ENCODE measurements at places on chromosomes 5 and 9.
A peak's percentile ranks its signal among the peaks of the same experiment; 100 is the strongest.

- no peak for DNase-seq
Observed at GRCh38 chr5:130189961-130190360, 285.7 kb downstream of the CHSY3 start.

GRCh38 chr5:157143127-157143971 lies 684 bp upstream of the MED7 start:
- DNase-seq, result no peak

DNA sequence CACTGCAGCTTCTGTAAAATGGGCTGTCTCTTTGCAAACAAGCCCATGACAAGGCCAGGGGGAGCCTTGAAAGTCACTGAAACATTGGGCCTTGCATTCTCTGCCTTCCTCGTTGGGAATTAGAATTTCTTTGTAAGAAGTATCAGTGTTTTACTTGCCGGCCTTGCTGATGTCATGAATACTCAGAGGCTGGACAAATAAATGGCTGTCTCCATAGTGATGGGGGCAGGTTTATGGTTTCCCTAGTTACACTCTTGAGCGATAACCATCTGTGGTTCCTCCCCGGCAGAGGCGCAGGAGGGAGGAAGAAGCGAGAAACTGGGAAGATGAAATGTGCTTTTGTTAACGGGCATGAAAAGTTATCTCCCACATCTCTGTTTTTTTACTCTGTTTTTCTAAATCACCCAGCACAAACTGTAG lies 272.7 kb upstream of the PANK3 start:
- peak; percentile 82 for DNase-seq

DNA sequence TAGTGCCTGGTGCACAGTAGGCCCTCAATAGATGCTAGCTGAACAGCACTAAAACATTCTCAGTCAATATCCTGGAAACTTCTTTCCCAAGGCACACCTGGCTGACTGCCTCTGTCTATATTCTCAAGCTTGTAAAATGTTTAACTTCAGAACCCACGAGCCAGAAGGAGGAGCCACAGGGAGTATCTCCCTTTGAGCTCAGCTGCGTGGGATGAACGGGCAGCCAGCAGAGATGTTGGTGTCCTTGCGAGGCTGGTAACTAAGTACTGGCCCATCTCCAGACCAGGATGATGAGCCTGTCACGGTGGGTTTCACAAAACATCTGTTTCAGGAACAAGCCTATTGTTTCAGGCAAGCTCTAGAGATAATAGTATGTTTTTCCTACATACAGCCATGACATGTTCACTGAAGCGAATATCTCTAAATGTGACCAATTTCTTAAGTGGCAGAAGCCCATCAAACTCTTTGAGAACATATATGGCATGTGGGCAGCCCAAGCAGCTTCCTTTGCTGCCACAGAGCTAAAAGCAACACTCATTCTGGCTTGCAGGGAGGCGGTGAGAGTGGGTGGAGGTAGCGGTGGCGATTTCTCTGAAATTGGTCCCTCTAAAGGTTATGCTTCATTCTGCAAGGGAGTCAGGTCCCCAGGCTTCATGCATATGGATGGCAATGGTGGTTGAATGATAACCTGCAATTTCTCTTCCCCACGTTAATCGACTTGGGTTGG lies 206.2 kb downstream of the TTLL11 start:
- no peak for DNase-seq

- DNase-seq, result no peak
Observed at GRCh38 chr9:97766610-97767009, 69.5 kb upstream of the XPA start.
